ENCODE measurements at places on chromosomes 2 and 18.

DNA sequence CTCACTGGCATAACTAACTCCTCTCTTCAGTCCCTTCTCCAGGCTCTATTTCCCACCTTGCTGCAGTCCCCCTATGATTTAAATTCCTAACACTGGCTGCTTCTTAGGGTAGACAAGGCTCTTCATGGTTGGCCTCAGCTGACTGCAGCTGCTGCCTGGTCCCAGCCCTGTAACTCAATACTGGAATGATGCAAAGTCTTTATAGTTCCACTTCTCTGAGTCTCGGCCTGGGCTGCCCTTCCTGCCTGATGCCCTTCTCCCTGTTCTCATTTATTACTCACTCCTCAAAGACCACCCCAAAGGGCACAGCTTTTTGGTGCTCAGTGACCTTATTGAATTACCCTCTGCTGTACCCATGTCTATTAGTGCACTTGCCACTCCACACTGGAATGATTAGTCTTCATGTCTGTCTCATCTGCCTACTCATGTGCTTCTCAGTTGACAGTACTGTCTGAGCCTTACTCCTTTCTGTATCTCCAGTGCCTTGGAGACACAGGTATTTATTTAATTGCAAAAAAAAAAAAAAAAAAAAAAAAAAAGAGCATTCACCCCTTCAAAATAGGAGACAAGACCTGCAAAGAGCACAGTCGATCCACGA, 199.4 kb upstream of the REV1 start:
- no peak for DNase-seq

DNA sequence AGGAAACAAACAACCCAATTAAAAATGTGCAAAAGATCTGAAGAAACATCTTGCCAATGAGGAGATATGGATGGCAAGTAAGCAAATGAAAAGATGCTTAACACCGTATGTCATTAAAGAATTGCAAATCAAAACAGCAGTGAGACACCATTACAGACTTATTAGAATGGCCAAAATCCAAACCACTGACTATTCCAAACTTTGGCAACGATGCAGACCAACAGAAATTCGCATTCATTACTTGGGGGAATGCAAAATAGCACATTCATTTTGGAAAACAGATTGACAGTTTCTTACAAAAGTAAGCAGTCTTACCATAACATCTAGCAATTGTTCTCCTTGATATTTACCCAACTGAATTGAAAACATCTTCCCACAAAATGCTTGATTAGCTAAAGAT, 1118.7 kb downstream of the SUCLG1 start:
- no peak for DNase-seq

DNA sequence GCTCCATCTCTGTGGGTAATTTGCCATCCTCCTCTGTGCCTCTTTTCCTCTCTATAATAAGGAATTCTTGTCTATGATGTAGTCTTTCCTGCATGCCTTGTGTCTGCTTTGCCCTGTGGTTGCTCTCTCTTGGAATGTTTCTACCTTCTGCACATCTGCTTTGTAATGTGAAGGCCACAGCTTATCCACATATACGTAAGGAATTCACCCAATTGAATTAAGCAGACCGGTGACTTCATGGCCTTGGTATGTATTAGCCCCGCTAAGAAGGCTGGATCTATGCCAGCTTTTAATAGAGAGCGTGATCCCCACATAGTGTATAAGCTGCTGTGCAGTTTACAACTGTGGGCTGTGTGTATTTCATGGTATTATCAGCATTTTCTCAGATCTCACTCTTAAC, 274.7 kb downstream of the RNF144A start:
- peak; percentile 70 for DNase-seq

DNA sequence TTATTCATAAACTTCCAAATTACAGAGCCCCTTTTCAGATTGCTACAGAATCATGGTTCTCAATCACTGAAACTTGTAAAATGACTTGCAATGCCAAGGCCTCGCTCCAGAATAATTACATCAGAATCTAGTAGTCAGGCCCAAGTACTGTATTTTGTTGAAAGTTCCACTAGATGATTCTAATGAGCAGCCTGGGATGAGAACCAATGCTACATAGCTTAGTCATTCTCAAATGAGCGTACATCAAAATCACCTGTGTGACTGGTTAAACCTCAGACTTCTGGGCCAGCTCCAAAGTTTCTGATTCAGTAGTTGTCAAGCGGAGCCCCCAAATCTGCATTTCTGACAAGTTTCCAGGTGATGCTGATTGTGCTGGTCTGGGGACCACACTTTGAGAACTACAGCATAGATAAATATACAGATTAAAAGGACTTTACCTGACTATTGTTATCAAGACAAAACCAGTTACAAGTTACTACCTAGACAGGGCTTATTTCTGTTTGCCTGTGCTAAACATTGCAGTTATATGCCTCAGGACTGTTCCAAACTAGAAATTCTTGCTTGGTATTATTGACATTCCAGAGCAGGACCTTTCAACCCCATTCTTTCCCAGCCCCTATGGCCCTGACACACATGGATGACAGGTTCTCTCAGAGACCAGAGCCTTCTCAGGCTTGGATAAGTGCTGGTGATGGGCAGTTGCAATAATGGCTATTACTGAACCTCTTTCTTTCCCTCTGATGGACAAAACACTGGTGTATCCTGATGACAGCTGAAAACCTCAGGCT, 83.1 kb downstream of the UPP2 start:
- no peak for DNase-seq

- DNase-seq, result peak; percentile 59
These were observed 183.4 kb downstream of the MYO3B start for GRCh38 chr2:170361090-170361936.

GRCh38 chr2:123530004-123530403, 495.1 kb upstream of the CNTNAP5 start:
- DNase-seq, result no peak

GRCh38 chr2:181910028-181910831, 18.7 kb downstream of the ITPRID2 start:
- DNase-seq, result no peak

DNA sequence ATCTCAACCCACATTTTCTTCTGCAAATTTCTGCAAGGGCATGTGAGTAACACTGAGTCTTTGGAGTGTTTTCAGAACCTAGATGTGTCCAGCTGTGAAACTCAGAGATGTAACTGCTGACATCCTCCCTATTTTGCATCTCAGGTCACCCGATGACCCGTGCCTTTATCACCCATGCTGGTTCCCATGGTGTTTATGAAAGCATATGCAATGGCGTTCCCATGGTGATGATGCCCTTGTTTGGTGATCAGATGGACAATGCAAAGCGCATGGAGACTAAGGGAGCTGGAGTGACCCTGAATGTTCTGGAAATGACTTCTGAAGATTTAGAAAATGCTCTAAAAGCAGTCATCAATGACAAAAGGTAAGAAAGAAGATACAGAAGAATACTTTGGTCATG, 8.0 kb downstream of the UGT1A1 start:
- DNase-seq, result no peak

GRCh38 chr2:173934895-173935294, 30.3 kb downstream of the SP3 start:
- no peak for DNase-seq

- DNase-seq, result no peak
These were observed 18.3 kb upstream of the KIF3C start for GRCh38 chr2:26000561-26001082.

GRCh38 chr2:64876137-64876647, 113.0 kb upstream of the SLC1A4 start:
- peak; percentile 83 for DNase-seq

DNA sequence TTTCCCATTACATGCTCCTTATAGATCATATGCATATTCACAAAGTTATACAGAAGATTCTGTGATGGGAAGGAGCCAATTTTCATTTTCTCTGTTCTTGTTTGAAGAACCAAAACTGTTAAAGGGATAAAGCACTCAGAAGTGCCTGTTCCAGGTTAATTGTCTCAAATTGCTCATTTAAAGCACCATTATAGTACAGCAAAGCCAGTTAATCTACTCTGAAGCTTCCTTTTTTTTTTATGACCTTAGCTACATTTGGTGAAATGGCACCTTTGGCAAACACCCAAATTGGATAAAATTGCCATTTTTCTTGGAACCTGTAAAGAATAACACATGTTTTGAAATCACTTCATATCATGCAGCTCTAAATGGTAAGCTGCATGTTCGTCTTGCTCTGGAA, 1092.3 kb downstream of the BCL11A start:
- no peak for DNase-seq

DNA sequence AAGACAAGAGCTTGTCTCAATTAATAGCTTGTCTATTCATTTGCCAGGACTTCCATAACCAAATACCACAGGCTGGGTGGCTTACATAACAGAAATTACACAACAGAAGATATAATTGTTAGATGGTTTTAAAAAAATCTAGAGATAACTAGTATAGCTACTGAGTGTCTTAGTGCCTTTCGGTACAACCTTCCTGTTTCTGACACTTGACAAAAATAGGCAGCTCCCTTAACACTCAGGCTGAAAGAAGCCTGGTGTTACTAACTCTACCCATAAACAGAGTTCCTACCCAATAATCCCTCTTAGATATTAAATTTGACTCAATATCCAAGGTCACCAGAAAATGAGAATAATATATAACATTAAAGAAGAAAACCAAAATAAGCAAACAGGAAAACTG, 129.7 kb downstream of the BARD1 start:
- no peak for DNase-seq

DNA sequence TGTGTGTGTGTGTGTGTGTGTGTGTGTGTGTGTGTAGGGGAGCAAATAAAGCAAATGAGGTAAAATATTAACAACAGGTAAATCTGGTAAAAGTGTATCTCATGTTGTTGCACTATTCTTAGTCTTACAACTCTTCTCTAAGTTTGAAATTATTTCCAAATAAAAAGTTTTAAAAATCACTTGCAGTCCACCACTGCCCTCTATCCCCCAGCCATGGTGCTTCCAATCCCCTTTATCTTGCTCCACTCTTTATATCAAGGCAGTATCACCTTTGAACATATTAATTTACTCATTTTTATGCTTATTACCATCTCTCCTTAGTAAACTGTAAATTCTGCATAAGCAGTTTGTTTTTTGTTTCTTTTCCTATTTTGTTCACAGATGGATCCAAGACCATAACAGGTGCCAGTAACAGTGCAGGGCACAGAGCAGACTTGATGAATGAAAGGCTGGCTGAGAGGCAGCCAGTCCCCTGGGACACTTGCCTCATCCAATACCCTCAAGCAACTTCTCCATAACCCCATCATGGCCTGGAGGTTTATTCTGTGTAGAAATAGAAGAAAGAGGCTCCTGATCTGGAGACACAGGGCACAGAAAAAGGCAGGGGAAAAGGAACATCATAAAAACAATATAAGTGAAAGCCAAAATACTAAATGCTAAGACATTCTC, 67.6 kb downstream of the LDAH start:
- peak; percentile 4 for DNase-seq

DNA sequence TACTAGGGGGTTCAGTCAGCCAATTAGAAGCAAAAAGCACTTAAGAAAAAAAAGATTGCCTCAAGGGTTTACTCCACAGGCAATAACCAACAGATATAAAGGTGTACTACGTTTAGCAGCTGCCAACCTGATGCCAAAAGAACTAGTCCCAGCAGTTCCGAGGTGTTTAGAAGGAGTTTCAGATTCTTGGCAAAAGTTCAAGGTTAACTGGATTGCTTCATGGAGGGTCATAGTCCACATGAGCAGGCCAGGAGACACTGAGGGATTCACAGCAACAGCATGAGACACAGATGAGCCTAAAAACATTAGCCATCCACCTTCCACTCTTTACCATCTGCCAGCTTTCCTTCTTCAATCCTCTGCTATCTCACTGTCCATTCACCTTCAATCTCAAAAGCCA, 4.9 kb upstream of the DNAH7 start:
- DNase-seq, result peak; percentile 39

- DNase-seq, result peak; percentile 35
These were observed 8.4 kb upstream of the ZNF521 start for GRCh38 chr18:25360301-25360899.

DNA sequence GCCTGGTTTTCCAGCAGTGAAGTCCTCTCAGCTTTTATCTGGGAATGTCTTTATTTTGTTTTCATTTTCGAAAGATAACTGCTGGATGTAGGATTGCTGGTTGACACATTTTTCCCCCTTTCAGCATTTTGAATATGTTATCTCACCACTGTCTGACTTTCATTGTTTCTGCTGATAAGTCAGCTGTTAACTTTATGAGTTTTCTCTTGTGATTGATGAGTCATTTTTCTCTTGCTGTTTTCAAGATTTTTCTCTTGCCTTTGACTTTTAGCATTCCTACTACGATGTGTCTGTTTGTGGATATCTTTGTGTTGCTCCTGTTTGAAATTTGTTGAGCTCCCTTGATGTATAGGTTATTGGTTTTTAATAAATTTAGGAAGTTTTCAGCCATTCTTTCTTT, 85.5 kb downstream of the AGPS start:
- DNase-seq, result no peak

DNA sequence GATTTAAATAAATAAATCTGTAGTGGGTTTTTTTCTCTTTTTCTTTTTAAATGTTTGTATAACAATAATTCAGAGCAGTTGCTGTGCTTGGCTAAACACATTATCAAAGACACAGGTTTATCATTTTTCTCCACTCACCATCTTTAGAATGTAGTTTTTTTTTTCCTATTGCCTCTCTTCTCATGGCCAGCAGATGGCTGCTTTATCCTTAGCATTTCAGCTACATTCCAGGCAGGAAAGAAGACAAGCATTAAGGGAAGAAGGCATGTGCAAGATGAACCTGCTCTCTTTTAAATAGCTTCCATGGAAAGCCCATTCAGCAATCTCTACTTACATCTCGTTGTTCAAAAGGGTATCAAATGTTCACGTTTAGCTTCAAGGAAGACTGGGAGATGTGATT, 42.6 kb downstream of the ARHGAP15 start:
- peak; percentile 3 for DNase-seq

DNA sequence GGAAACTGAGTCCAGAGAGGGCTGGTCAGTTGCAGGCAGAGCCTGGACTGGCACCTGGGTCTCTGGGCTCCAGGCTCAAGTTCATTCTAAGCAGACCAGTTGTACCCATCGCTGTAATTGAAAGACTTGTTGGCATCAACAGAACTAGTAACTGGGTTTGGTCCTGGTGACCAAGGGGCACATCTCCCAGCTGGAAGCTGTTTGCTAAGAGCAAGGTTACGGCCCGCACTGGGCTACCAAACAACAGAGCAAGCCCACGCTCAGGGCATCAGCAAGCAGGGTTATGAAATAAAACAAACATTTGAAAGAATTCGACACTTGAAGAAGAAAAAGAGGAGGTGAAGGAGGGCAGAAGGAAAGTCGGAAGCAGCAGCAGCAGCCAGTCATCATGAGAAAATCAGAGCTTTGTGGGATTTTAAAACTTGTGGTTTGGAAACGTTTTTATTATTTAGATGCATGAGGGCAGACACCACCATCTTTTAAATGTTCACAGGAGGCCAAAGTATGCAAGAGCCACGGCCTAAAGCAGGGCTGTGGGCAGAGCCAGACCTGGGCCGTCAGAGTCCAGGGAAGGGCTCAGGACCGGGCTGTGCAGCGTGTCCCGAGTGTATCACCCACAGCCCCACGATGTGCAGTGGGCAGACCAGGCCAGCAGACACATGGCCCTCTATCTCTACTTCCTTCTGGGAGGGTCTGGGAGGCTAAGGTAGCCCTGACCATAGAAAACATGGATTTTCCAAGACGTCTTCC, 220.3 kb downstream of the BCL2 start:
- no peak for DNase-seq

DNA sequence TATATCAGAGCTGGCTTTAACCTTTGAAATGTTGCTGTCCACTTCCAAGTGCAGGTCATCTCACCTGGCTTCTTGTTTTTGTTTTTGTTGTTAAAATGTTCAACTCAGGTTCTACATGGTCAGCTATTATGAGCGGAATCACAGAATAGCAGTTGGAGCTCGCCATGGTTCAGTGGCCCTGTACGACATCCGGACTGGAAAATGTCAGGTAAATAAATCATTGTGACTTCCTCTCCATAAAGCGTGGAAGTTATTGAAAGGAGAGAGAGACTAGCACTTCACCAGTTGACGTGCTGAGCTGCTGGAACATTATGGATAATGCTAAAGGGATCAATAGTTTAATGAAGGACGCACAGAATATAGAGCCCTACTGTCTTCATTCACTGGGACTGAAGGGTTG, 184.6 kb upstream of the BOD1L2 start:
- no peak for DNase-seq
